Activated T-helper 1 cell treated with anti-CD3 and anti-CD28 coated beads, Interleukin-2, amount 50 U/mL, for 16 hours (primary cell): ENCODE measurements at places on chromosomes 3 and 15.
A peak's percentile ranks its signal among the peaks of the same experiment; 100 is the strongest.

GRCh38 chr3:30893678-30894325 is 659 bp downstream of the GADL1 start:
- DNase-seq = no peak

- DNase-seq = no peak
Observed at GRCh38 chr3:195302431-195302830, 31.5 kb upstream of the XXYLT1 start.

- no peak for DNase-seq
Observed at GRCh38 chr3:122907471-122907870, 112.6 kb downstream of the SLC49A4 start.

- DNase-seq = no peak
Observed at GRCh38 chr3:42256135-42256819, 9.7 kb downstream of the CCK start.

DNA sequence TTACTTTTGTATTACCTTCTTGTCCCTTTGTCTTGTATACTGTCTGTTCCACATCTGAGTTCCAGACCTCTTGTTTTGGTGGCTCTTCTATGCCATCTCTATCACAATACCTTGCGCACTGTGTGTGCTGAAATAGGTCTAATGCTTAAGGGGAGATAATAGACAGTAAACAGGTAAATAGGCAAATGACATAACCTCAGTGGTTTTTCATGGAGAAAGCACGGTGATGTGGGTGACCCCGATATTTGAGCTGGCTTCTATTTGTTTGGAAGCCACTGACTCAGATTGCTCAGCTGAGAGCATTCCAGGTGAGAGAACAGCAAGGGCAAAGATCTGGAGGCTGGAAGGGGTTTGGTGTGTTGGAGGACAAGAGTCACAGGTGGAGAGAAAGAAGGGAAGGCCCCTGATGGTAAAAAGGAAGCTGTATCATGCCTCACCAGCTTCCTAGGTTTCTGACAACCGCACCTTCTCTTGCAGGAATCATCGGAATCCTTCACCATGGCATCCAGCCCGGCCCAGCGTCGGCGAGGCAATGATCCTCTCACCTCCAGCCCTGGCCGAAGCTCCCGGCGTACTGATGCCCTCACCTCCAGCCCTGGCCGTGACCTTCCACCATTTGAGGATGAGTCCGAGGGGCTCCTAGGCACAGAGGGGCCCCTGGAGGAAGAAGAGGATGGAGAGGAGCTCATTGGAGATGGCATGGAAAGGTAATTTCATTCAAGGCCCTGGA is 795 bp downstream of the MCM2 start:
- no peak for DNase-seq

GRCh38 chr3:72361990-72362389 is 486.3 kb downstream of the SHQ1 start:
- DNase-seq = no peak

DNA sequence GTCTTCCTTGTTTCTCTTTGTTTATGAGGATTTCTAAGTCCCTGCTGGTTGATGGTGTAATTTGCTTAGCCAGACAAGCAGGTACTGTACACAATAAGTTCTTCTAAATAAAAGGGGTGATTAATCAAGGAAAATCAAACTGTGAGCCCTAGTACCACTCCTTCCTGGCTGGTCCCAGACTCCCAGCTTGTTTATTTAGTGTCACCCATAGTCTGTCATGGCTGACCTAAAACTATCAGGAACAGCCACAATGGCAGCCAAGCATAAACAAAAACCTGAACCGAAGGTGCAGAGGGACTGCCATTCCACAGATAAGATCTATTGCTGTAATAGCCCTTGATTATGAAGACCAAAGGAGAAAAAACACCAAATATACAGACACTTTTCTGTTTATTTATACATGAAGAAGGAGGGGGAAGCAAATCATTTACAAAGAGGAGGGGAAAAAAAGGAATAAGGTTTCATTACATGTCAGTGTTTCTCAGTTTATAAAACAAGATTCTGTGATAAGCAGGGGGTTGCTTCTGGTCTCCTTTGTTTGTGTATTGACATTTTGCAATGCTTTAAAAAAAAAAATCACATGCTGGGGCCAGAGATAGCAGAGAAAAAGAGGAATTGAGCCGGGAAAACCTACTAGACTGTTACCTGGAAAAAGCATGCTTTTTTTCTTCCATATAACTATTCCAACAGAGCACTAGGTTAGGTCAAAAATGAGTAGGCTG is 182.4 kb upstream of the DPH6 start:
- no peak for DNase-seq

DNA sequence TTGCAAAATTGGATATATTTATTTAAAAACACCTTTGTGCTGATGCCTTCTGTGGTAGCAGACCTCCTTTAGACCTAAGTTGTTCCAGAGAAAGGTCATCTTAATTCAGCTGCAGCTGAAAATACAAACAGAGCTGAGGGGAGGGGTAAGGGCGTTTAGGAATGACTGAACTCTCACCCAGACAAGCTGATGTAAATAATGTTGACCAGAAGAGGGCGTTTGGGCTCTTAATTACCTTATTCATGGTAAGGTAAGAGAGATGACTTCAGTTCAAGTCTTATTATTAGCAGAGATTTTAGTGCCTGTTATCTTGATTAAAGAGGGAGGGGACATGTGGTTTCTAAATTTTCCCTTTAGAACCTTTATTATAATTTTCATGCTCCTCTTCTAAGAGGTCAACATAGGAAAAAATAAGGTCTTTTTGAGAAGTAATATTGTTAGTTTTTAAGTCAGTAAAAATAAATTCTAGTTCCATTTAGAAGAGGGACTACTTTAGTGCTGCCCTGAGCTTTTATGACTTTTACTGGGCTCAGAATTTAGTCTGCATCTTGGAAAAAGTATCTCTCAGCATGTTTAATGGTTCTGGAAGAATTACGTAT is 46.3 kb downstream of the GPR171 start:
- DNase-seq = no peak

- DNase-seq = no peak
Observed at GRCh38 chr3:194278186-194278845, 72.8 kb downstream of the CPN2 start.

GRCh38 chr3:102195198-102195948 is 239.4 kb upstream of the ZPLD1 start:
- no peak for DNase-seq

GRCh38 chr3:196097373-196098154 is 15.7 kb upstream of the TFRC start:
- no peak for DNase-seq

GRCh38 chr15:99102332-99103235 is 2.3 kb upstream of the SYNM start:
- no peak for DNase-seq

GRCh38 chr3:188330138-188330537 is 176.2 kb downstream of the LPP start:
- no peak for DNase-seq

- no peak for DNase-seq
Observed at GRCh38 chr3:118941236-118941635, 93.4 kb downstream of the IGSF11 start.

GRCh38 chr3:162865466-162865865 is 1368.9 kb downstream of the OTOL1 start:
- no peak for DNase-seq

- DNase-seq = no peak
Observed at GRCh38 chr3:192827208-192827607, 90.4 kb downstream of the MB21D2 start.

GRCh38 chr3:150975992-150976368 is 3.5 kb upstream of the CLRN1 start:
- no peak for DNase-seq

DNA sequence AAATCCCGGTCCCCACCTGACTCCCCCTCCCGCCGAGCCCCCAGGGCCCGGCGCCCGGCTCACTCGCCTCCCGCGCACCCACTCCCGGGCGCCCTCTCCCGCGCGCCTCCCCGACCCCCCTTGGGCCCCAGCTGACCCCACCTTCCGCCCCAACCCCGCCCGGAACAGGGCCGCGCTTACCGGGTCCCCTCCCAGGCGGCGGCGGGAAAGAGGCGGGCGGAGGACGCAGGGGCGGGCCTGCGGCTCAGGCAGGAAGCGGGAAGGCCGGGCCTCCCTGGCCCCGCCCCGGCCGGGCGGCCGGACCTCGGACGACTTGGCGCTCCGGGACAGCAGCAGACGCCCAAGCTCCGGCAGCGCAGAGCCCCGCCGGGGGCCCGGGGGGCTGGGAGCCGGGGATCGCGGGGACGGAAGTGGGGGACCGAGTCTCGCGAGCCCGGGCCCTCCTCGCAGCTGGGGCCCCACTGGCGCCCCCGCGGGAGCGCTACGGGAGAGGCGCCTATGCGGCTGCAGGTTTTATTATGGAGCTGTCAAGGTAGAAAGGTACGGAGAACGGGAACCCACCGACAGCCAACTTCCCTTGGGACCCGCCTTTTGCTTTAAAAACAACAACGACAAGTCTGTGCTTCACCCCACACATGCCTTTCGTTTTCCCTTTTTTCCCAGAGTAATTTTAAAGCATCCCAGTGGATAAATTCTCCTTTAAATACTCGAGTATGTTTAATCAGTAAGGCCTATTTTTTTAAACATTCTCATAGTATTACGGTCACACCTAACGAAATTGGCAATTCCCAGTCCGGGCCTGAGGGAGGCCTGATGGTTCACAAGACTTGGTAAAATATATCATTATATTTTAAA is at the start of gene SLC41A3:
TSS of gene SLC41A3 (minus strand) at position 212 of the 855 bp plus-strand sequence. CDS start 15,905 bp downstream, outside the sequence.
- peak; percentile 77 for DNase-seq

DNA sequence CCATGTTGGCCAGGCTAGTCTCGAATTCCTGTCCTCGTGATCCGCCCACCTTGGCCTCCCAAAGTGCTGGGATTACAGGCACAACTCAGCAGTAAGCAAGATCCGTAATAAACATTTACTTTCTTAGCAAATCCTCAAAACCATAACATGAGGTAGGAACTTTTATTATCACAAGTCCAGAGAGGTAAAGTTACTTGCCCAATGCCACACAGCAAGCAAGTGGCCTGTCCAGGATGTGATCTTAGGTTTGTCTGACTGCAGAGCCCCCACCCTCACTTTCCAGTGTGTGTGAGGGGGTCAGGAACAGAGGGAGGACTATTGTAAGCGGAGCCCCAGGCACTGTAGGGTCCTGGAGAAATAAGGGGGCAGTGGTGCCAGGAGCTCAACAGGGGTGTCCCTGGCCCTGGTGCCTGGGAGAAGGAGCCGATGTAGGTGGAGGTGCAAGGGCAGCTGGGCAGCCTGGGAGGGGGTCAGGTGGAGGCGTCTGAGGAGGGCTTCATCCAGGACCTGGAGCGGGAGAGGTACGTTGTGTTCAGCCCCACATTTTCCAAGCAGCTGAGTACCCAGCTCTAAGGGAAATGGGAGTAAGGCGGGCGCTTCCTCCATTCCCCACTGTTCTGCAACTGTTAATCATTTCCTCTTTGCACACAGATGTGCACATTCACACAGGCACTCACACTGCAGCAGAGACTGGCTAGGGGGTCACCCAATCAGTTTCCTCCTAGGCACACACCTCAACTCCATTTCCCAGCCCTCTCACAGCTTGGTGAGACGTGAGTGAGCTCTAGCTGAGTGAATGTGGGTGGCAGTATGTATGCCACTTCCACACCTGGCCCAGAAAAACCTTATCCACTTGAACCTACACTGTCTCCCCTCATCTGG is 5.9 kb downstream of the RPUSD3 start:
- no peak for DNase-seq
